ENCODE measurements at places on chromosomes 7 and 10.

DNA sequence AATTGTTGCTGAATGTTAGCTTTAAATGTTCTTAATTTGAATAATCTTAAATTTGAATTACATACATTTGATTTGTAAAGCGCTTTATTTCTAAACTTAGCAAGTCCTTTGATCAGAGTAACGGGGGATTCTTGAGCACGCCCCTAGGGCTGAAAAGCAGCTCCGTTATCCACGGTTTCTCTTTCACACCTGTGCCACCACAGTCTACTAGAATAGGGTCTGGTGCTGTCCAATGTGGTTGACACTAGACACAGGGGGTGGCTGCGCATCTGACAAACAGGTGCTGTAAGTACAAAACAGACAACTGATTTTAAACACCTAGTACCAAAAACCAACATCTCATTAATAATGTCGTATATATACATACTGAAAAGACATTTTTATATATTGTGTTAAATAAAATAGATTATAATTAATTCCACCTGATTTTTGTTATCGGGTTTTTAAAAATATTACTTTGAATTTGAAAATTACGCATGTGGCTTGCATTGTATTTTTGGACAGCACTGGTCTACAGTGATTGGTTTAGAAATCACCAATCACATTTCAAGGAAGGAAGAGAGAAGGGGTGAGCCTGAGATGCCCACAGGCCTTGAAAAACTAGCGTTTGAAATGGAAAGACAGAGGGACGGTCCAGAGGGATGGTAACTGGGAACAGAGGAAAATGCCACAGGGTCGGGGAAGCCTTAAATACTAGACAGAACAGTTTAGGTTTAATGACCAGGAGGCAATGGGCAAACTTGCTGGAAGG, 7.3 kb downstream of the SEPHS1 start:
- no peak for DNase-seq

DNA sequence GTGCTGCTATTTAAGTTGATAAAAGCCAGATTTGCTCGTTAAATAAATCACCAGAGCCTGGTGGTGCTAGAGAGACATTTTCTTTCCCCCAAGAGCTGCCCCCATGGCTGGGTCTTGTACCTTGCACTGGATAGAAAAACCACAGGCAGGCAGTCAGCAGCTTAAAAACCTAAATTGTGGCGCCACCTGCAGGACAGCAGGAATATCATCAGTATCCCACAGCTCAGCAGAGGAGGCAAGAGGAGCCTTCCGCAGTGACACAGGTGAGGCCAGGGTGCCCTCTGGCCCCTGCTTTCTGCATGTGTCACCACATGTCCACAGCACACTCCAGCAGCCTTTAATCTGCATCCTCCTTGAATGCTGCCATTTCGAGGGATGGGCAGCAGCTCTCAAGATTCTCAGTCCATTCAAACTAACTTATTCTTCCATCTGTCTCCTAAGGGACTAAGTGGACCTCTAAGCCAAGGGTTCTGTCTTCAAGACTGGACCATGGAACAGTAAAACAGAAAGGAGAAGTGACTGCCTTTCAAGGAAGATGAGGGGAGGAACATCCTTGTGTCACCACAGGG, 4.5 kb upstream of the PLXNA4 start:
- DNase-seq: peak; percentile 81

DNA sequence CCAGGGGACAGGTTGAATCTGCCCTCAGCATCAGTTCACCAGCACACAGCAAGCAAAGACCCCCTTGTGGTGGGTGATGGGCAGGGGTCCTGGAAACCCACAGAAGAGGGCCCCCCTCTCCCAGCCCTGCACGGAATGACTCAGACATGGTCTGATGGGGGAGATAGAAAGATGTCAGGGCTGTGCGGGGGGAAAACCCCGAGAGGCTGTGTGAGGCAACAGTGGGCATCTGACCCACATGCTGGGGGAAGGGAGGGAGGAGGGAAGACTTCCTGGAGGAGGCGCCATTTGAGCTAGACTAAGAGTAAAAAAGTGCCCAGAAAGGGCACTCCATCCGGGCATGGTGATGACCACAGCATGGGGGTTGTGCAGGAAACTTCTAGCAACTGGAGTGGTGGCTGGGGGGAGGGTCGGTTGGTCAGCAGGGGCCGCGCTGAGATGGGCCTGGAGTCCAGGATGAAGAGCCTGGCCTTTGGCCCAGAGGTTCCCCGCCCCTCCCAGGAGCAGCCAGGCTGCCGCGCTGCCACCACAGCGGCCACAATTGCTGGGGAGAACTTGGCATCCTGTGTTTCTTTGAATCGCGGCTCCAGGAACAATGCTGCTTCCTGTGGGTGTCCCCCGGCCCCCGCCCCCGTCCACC, 2.5 kb downstream of the LFNG start:
- peak; percentile 50 for DNase-seq

DNA sequence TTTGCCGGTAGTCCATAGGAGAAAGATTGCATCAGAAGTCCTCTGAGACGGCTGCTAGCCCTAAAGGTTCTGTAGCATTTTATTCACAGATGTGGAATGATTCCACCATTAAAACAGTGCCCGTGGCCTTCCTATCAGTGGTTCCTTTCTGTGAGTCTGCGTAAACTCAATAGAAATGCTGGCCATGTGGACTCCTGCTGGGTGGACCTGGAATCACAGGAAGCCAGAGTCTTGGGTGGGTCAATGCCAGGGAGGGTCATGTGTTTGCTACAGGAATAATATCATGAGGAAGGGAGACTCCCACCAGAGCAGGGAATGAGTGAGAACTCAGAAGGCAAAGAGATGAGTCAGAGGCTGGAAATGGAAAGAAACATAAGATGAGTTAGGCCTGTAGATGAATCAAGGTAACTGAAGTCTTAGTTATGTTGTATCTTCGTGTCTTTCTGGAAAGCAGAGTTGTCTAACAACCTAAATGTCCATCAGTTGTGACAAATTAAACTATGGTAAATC, 410.4 kb upstream of the AUTS2 start:
- peak; percentile 42 for DNase-seq

DNA sequence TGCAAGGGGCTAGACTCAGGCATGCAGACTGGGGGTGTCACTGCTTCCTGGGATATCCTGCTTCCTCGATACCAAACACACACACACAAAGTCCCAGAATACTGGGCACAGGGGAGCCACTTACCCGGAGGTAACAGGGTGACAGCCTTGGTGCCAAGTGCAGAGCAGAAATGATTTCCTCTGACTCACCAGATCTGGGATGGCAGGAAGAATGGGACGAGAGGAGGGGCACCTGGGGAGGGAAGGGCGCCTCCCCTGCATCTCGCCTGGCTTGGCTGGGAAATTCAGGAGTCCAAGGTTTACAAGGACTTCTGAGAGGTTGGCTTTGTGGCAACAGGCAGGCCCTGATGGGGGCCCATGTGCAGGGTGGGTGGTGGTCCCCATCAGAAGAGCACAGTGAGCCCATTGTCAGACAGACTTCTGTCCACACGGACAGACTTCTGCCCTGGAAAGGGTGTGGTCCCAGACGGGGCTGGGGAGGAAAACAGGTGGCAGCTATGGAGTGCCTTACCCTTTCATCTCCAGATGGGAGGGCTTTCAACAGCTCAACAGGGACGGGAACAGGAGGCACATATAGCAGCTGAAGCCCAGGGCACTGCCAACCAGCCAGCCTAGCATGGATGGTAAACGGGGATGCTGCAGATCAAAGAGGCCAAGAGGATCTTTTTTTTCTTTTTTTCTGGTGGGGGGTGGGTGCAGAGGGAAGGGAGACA, 9.7 kb upstream of the CCL24 start:
- DNase-seq: no peak

GRCh38 chr7:121541457-121541856, 145.3 kb upstream of the FAM3C start:
- no peak for DNase-seq

DNA sequence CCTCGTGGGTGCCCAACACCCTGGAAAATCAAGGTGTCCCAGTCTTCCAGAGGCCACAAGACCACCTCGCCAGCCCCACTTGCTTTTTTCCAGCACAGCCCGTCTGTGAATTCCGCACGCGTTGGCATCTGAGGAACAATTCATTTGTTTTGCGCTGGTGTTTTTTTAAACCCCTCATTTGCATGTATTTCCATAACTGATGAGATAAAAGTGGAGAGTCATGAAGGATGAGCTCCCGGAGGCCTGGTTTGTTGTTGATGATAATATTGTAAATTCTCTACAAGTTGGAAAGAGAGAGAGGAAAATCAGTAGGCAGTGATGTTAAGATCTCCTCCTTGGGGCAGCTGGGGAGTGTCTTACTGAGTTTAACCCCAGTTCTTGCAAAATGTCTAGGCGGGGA, 34.6 kb downstream of the SLC29A3 start:
- DNase-seq: no peak

GRCh38 chr7:1461646-1462375, 2.5 kb upstream of the MICALL2 start:
- no peak for DNase-seq

DNA sequence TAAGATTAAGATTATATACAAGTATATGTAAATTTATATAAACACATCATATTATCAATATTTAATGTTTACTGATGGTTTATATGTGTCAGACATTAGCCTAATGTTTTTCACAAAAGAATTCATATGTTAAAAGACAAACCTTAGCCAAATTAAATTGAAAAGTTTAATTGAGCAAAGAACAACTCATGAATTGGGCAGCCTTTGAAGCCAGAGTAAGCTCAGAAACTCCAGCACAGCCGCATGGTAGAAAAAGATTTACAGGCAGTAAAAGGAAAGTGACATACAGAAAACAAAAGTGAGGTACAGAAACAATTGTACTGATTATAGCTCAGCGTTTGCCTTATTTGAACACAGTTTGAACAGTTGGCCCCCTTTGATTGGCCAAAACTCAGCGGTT, 124.1 kb downstream of the TSPAN12 start:
- DNase-seq: no peak

GRCh38 chr7:135518748-135519147, 8.8 kb upstream of the CNOT4 start:
- DNase-seq: no peak

GRCh38 chr7:151409667-151410404, at the start of gene WDR86:
WDR86 (minus strand) TSS chr7:151410038; CDS start chr7:151409589, 449 bp downstream.
- no peak for DNase-seq

GRCh38 chr7:142770661-142771352, at the start of gene PRSS2:
PRSS2 (plus strand) TSS chr7:142770970; CDS start chr7:142770983, 13 bp downstream.
- DNase-seq: no peak

- DNase-seq: no peak
These were observed 67.3 kb downstream of the ST7 start for GRCh38 chr7:117020591-117020973.

- no peak for DNase-seq
These were observed 118.9 kb downstream of the GATA3 start for GRCh38 chr10:8173243-8173865.

GRCh38 chr7:46218461-46219200, 297.6 kb upstream of the IGFBP3 start:
- DNase-seq: no peak

DNA sequence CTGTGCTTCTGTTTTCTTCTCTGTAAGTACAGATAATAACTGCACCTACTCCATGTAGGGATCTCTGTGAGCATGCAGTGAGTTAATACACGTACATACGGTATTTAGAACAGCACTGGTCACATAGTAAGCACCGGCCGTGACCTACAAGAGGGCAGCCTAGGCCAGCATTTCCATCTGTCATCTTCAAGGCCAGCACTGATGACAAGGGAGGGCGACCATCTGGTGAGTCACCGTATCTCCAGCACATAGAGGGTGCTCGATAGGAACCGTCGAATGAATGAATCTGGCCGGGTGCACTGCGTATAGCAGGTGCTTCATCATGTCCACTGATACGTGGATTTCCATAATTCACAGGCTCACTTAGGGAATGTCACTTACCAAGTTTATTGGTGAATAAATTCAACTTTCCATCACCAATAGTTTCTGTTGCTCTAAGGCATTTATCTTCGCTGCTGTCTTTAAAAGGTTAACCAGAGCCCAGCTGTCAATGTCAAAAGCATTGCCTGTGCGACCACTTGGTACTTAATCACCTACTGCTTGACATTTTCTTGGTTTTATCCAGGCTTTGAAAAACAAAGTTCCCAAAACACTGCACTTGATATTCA, 8.3 kb downstream of the NOD1 start:
- no peak for DNase-seq

DNA sequence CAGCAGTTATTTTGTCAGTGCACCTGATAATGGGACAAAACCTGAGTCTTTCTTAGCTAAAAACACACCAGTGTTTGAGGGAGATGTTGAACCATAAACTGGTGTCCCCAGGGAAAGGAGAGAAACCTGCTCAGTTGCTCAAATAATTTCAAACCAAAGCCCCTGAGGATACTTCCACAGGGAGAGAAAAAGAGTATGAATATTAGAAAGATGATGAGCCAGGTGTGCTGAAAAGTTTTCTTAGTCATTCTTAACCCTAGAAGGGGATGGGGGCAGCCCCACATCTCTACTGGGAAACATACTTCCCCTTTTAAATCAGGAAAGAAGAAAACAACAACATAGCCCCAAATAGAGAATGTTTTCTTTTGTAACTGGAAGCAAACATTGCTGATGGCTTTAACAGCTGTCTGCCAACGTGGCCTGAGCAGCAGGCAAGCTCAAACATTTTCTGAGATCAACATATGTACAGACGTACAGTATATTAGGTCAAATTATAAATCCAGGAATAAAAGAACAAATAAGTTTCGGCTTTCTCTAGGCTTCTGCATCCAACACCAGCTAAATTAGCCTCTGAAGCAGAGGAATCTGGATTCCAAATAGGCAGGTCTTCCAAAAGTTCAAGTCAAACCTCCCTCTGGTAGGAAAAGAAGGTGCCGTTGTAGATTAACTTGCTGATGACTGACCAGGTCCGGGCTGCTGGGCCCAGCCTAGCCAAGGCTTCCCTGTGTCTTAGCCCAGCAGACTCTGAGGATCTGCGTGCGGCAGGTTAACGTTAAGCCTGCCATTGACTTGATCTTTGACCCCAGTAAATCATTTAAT, 30.5 kb upstream of the FBXW4 start:
- DNase-seq: no peak

- no peak for DNase-seq
These were observed 131.3 kb downstream of the FAM53B start for GRCh38 chr10:124612611-124613498.

- DNase-seq: no peak
These were observed 48.4 kb downstream of the ZNF277 start for GRCh38 chr7:112254709-112255387.

GRCh38 chr10:131109291-131109690, 202.2 kb downstream of the TCERG1L start:
- no peak for DNase-seq

GRCh38 chr10:30758338-30758737, 128.8 kb upstream of the LYZL2 start:
- peak; percentile 54 for DNase-seq

DNA sequence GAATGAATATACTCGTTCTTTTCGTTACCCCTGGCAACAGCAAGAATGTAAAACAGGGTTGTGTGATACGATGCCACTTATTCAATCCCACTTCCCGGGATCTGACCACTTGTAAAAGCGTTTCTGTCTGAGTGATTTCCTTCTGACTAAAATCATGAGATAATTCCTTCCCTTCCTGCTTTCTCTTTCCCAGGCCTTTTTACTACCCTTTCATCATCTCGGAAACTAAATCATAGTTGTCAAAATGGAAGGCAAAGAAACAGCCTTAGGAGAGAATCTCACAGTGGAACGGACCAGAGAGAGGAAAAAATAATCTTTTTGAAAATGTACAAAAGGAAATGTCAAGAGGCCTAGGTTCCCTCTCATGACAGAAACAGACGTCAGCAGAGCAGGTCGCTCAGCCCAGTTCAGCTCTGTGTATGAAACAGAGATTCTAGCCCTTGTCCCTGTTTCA, 29.8 kb downstream of the DIP2C start:
- peak; percentile 71 for DNase-seq

All from fibroblast of upper back skin (primary cell).